ENCODE measurements at places on chromosomes 2 and 18.

DNA sequence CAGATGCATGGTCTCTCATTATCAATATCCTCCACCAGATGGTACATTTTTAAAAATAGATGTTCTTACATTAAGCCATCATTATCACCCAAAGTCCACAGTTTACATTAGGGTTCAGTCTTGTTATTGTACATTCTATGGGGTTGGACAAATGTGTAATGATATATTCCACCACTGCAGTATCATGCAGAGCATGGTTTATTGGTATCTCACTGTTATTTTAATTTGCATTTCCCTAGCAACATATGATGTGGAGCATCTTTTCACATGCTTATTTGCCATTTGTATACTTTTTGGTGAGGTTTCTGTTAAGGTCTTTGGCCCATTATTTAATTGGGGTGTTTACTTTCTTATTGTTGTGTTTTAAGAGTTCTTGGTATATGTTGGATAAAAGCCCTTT, 95.7 kb downstream of the PTH2R start:
- DNase-seq = no peak

DNA sequence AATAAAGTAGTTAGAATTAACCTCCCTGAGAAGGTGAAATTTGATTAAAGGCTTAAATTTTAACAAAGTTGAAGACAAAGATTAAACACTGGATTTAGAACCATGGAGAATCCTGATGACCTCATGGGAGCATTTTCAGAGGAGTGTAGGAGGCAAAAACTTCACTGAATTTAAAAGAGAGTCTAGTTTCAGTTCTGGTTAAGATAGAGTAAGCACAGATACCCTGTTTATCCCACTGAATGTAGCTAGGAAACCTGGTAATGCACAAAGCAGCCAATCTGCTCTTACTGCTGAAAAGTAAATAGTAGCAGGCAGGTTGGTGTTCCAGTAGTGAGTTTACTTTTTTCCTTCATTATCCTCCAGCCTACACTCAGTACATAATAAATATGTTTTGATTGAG, 654.9 kb upstream of the SYT4 start:
- no peak for DNase-seq

DNA sequence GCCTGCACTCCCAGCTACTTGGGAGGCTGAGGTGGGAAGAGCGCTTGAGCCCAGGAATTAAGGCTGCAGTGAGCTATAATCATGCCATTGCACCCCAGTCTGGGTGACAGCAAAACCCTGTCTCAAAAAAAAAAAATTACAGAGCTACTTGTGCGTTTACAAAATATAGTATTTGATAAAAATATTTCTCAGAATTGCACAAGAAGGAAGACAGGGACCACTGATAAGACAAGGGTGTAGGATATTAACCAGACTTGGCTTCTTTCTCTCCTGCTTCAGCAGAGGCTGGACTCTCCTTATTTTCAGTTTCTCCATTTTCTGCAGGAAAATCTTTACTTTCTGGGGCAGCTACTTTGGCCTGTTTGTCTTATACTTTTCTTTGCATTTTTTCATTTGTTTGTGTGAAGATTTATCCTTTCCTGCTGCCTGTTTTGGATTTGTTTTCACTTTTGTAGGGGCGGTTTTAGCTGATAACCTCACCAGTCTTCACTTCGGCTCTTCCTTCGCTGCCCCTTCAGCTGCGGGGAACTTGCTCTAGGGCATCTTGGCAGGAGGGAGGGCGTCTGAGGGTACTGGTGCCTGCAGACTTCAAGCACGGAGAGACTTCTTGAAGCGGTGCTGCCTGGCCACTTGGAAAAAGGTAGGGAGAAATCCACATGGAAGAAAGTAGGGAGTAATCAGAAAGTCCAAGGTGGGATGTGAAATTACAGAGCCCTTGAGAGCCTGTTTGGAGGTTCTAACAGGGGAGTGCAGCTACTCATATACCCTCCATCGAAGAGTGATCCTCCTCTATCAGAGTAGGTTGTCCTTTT, 14.9 kb upstream of the ZDBF2 start:
- DNase-seq = no peak

DNA sequence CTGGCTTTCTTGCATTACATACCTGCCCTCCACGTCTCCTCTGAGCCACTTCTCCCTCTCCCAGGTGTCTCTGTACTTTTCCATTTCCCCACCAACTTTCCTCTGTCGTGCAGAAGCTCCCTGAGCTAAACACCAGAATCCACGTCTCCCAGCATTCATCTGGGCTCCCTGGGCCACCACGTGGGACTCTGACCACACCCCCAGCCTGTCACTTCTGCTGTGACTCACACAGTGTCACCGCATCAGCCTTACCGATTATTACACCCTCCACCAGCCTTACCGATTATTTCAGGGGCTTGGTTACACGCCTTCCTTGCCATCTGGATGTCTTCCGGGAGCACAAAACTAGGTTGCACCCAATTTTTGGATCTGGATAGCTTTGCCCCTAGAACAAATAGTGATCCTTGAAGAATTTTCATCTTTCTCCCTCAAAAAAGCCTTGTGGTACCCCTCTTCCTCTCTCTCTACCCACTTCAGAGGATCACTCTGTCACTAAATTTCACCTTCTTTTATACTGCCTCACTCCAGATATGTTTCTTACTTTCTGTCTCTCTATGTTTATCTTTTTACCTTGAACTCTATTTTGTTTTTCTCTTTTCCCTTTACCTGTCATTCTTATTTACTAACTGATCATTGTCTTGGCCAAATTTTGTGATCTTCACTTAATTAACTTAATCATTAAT, 136.9 kb upstream of the CAB39 start:
- peak; percentile 6 for DNase-seq

GRCh38 chr2:66272751-66273150, 162.2 kb upstream of the MEIS1 start:
- DNase-seq = no peak

DNA sequence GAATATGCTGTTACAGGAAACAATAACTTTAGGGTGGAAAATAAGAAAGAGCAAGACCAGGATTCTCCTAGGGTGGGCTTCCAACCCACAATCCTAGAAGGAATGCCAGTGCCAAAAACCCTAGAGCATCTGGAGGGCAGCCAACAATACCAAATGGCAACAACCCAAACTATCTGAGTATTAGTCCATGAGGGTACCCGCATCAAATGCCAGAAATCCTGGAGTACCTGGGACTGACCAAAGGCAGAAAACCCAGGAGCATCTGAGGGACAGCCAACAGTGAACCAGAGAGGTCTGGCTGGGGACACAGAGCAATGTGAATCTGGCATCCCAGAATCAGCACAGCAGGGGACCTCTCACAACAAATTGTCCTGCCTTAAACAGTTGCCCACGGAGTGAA, 126.3 kb downstream of the SCG2 start:
- DNase-seq = no peak

- no peak for DNase-seq
Observed at GRCh38 chr2:175947073-175947472, 55.0 kb downstream of the LNPK start.

GRCh38 chr2:904246-905024, 46.2 kb upstream of the SNTG2 start:
- no peak for DNase-seq

DNA sequence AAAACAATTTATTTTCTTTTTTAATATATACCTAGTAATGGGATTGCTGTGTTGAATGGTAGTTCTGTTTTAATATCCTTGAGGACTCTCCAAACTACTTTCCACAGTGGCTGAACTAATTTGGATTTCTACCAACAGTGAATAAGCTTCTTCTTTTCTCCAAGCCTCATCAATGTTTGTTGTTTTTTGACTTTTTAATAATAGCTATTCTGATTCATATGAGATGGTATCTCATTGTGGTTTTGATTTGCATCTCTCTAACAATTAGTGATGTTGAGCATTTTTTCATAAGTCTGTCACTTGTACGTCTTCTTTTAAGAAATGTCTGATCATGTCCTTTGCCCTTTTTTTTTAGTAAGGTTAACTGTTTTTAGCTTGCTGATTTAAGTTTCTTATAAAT, 863.3 kb downstream of the CNTNAP5 start:
- no peak for DNase-seq

- no peak for DNase-seq
Observed at GRCh38 chr2:189253836-189254235, 74.3 kb upstream of the COL5A2 start.

GRCh38 chr18:62566199-62566598, 43.4 kb downstream of the ZCCHC2 start:
- no peak for DNase-seq

- no peak for DNase-seq
Observed at GRCh38 chr2:176457481-176457880, 188.2 kb downstream of the MTX2 start.

DNA sequence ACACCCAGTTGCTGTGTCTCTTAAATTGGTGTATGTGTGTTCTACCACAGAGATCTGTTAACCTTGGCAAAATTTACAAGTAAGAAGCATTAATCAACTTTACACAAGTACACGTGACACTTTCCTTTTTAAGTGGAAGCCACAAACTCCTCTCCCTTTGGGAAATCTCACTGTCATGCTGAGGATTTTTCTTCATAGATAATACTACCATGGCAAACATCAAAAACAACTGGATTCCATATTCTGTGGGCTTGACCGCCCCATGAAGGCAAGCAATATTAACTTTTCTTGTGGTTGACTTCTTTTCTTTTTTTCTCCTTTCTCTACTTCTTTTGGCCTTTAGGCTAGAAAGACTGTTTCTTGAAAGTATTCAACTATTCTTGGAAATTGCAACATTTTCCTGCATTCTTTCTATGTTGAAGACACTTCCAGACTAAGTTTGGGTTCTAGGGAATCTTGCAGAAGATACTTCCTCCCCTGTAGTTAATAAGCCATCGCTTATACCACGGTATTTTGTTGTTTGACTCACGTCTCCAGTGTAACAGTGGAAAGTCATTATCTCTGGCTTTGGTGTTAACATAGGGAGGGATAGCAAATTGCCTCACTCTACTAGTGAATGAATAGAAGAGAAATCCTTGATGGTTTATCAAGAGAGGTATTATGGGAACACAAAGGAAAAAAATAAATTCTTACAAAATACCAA, 79.5 kb downstream of the SLC8A1 start:
- DNase-seq = no peak

DNA sequence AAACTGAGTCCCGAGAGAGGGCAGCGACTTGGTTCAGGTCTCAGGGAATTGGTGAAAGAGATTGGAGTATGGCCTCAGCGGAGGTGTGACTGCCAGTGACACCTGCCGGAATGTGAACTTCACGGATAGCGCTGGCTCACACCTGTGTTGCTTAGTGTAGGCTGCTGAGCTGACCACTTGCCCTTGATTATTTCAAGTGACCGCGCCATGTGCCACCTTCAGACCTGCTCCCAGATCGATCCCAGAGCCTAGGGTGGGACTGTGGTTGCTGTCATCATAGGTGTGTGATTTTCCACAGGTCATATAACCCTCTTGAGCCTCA, 134.8 kb downstream of the GLI2 start:
- no peak for DNase-seq

DNA sequence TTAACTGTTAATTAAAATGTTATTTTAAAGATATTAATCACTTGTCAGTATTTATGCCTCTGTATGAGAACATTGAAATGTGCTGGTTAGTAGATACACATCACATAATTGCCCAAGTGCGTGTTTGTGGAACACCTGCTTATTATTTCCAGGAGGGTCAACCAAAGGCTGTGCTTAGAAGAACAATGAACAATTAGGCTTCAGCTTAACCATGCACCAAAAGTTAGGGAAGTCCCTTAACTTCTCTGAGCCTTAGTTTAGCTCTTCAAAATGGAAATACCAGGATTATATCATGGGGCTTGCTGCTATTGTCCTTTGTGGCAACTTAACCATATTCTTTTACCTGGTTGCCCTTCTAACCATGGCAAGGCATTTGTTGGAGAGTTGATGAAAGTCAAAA, 43.0 kb upstream of the PLA2R1 start:
- DNase-seq = no peak

DNA sequence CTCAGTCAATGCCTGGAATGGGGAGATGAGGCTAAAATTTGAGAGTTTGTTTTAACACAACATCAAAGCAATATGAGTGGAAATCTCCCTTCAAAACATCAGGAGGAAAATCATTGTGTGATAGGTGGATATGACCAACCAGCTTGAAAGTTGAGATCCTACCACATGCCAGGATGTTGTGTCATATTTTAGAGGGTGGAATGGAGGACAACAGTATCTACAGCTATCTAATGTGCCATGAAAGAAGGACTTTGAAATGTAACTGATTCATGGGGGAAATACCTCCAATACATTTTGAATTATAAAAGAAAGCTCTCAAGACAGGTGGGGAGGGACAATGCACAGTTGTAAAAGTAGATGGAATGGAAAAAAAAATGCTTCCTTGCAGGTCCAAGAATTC, 87.8 kb downstream of the SP100 start:
- DNase-seq = no peak

DNA sequence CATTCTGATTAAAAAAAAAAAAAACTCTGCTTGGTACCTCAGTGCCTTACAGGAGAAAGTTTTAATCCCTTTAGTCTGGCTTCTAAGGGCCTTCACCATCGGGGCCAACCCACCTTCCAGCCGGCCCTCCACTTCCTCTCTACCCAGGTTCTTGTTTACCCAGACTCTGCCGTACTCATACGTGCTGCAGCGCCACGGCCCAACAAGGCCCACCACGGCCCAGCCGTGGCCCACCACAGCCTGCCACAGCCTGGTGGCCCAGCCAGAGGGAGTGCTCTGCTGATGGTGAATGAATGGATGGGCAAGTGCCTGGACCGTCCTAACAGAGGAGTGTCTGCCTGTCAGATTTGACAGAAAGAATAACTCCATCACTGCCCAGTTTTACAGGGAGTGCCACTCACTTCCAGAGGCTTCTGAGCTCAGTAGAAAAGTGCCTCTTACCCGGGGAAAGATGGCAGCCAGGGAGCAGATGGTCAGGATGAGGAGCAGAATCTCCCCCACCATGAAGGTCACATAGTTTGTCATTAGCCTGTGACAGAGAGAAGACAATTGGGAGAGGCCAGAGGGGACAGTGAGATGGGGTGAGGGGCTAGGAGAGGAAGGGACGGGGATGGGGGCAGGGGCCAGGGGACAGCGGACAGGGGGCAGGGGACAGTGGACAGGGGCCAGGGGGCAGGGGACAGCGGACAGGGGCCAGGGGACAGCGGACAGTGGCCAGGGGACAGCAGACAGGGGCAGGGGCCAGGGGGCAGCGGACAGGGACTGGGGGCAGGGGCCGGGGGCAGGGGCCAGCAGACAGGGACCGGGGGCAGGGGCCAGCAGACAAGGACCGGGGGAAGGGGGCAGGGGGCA, 38.2 kb downstream of the CENPO start:
- no peak for DNase-seq

- DNase-seq = peak; percentile 22
Observed at GRCh38 chr2:160492401-160493226, 993 bp downstream of the RBMS1 start.

GRCh38 chr18:2590303-2590702, 18.9 kb downstream of the NDC80 start:
- DNase-seq = no peak

- no peak for DNase-seq
Observed at GRCh38 chr2:133755480-133756300, 187.4 kb upstream of the NCKAP5 start.

DNA sequence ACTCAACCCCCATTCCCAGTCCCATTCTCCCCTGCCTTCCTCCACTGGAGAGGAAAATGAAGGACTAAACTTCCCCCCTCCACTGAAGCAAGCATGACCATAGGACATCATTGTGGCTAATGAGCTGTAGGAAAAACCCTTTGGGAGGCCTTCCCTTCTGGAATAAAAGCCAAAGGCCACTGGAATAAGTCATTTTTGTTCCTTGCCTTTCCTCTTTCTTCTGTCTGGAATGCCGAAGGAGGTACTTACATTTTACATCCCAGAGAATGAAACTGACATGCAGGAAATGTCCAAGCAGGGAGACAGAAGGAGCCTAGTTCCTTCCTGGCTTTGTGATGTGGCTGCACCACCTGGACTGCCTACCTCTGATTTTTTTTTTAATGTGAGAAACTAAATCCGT, 9.1 kb upstream of the PTPRM start:
- no peak for DNase-seq

All from activated T-helper 1 cell treated with anti-CD3 and anti-CD28 coated beads, Interleukin-2, amount 50 U/mL, for 16 hours (primary cell).